ENCODE measurements at places on chromosomes 4 and X.
A peak's percentile ranks its signal among the peaks of the same experiment; 100 is the strongest.

DNA sequence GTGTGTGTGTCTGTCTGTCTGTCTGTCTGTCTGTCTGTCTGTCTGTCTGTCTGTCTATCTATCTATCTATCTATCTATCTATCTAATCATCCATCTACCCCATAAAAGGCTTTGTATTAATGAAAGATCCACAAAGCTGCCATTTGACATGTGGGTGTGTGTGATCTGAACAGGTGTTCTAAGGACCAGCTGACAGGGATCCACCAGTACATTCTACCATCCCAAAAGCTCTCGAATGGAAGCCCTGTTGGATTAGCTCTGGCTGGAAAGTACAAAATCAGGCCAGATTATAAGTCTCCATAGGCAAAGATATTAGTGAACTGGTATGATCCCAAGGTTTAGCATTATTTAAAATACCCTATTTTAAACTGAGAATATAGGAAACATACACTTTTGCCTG lies 299.3 kb downstream of the CAMK2D start:
- no peak for DNase-seq

DNA sequence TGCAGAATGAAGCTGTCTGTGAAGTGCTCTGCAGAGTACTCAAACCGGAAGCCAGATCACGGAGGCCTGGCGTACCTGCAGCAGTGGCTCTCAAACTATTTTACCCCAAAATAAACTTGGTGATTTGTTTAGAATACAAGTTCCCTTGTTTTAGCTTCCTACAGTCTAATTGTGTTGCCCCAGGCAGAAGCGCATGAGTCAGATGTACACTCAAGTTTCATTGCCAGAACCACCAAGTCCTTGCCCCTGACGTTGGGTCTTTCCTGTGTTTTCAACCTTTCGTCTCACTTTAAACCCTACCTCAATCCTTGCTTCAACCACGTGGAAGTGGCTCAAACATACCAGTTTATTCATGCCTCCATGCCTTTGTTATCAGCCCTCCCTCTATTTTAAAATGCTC lies 66.2 kb upstream of the SLC7A11 start:
- no peak for DNase-seq

GRCh38 chr4:137124278-137124932 lies 407.9 kb downstream of the PCDH18 start:
- no peak for DNase-seq

GRCh38 chr4:1608196-1608820 lies 75.8 kb downstream of the FAM53A start:
- DNase-seq, result no peak

GRCh38 chr4:118904418-118904817 lies 15.8 kb downstream of the SYNPO2 start:
- no peak for DNase-seq

DNA sequence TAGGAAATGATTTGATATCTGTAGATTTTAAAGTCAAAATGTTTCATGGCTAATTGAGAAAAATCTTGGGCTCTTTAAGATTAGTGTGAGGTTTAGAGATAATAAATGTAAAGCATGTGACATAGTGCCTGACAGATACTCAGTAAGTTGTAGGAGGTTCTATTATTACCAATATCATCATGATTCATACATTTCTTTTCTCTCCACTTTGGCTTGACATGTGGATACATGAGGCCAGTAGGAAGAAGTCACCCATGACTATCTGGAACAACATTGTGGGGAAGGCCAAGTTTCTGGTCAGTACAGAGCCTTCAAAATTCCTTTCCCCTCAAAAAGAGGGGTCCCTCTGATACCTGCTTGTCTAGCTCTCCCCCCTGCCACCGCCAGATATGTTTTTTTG lies 91.2 kb upstream of the SORBS2 start:
- DNase-seq, result no peak

GRCh38 chr4:88522702-88523324 lies 763 bp downstream of the PYURF start:
- DNase-seq, result no peak

GRCh38 chr4:2767046-2767704 lies 11.0 kb upstream of the TNIP2 start:
- no peak for DNase-seq

- no peak for DNase-seq
These were observed 8.6 kb downstream of the NOP14 start for GRCh38 chr4:2954358-2955185.

DNA sequence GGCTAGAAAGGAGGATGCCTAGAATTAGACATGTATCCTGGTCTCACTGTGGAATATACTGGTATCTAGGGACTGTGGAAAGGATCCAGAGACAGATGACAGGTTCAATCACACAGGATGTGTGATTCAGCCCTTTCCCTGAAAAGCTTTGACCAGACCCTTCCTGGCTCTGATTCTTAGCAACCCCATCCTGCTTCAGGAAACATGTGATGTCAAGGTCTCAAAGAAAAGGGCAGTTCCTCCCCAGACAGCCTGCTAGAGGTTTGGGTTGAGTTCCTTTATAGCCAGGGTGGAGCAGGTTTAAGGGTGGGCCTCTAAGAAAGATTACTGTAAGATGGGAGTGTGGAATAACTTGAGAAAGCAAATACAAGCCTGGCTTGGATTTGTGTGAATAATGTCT lies 3.0 kb downstream of the BMP15 start:
- no peak for DNase-seq

- no peak for DNase-seq
These were observed 36.6 kb downstream of the MAP7D3 start for GRCh38 chrX:136214551-136214950.

DNA sequence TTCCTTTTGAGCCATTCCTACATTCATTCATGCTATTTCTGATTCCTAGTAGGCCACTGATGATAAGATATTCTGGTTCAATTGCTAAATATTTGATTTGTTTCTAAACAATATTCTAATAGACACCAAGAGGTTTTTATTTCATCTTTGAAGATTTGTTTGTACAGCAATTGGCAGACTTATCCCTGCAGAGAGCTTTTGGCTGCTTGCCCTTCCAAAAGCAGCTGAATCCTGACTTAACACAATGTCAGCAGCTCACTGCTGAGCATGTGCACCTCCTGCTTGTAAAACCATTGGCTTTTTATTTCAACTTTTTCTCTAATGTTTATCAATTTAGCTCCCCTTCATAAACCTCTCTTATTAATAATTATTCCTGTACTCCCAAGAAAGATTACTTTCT lies 45.3 kb downstream of the MMRN1 start:
- DNase-seq, result no peak

GRCh38 chrX:154398668-154399526 lies 720 bp downstream of the RPL10 start:
- DNase-seq, result peak; percentile 67

- no peak for DNase-seq
These were observed 490.8 kb downstream of the RAPGEF2 start for GRCh38 chr4:159593681-159594080.

DNA sequence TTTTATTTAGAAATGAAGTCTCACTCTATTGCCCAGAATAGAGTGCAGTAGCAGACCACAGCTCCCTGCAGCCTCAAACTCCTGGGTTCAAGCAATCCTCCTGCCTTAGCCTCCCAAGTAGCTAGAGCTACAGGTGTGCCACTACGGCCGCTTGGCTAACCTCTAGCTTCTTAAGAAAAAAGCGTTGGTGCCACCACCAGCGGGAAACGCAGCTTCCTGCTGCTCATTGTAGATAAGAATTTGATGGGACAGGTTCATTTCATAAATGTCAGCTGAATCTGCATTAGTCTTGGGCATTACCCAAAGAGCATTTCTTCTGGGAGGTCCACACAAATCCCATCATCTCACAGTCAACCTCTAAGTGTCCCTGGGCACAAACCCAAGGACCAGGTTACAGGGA lies 33.2 kb upstream of the NAP1L5 start:
- DNase-seq, result no peak

- DNase-seq, result no peak
These were observed 501.3 kb downstream of the BCOR start for GRCh38 chrX:39596437-39596836.

- peak; percentile 34 for DNase-seq
These were observed 5.9 kb downstream of the APOO start for GRCh38 chrX:23901805-23902204.

GRCh38 chr4:146960634-146961033 lies 15.0 kb upstream of the TTC29 start:
- no peak for DNase-seq

- DNase-seq, result no peak
These were observed 26.0 kb downstream of the LRIT3 start for GRCh38 chr4:109873791-109874514.

DNA sequence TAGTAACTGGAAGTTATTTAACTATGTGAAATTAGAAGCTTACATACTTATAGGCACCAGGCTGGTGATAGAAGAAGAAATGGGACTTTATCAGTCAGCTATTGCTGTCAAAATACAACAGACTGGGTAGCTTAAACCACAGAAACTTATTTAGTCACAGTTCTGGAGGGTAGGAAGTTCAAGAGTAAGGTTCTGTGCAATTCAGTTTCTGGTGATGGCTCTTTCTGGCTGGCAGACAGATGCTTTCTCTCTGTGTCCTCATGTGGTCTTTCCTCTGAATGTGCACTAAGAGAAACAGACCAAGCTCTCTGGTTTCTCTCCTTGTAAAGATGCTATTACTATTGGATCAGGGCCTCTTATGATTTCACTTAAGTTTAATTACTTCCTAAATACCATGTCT lies 92.1 kb upstream of the ANKRD50 start:
- no peak for DNase-seq

GRCh38 chr4:143351774-143352451 lies 15.2 kb downstream of the GAB1 start:
- no peak for DNase-seq

DNA sequence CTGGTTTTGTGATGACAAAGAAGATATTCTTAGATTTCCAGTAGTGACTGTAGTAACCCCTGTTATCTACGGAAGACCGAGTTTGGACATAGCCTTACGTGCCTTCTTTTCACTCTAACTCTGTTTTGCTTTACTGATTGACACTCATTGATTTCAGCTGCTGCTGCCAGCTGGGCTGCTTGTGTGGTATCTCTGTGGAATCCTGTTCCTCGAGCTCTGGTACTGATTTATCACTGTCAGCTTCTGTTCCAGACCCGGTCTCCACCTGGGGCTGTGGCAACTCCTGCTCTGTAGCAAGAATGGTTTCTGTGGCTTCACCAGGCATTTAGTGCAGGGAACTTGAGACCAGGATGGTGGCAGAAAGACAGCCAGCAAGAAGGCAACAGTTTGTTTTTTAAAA lies 24.6 kb upstream of the LAP3 start:
- no peak for DNase-seq

DNA sequence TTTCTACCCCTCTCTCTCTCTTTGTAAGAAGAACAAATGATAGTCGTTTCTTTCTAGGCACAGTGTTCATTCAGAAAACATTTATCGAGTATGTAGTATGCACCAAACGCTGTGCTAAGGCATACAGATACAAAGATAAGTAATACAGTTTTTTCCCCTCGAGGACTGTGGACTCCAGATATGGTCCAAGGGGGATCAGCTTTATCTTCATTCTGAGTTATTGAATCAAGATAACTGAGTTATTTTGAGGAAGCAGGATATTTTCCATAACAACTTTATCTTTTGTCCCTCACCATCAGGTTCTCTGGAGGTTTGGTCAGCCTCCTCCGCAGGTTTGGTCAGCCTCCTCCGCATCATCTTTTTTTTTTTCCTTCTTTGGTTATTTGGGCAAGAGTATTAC lies 15.0 kb downstream of the EREG start:
- DNase-seq, result no peak

- no peak for DNase-seq
These were observed 346.5 kb downstream of the ARAP2 start for GRCh38 chr4:35897808-35898207.

DNA sequence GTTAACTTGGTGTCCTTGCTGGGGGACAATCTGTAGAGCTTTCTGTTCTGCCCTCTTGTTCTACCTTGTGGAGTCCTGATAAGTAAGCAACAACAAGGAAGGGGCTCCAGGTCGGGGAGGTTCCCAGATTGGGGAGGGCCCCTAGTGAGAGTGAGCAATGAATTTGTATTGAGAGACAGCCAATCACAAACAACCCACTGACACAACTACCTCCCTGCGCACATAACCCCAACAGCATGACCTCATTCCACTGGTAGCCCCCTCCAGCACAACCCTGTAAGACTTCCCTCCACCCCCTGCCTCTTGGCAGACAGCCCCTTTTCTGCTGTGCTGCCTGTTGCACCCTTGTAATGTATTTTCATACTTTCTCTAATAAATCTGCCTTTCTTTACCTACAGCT lies 19.7 kb upstream of the PNPLA4 start:
- no peak for DNase-seq

GRCh38 chr4:76277667-76278066 lies 26.1 kb downstream of the FAM47E start:
- DNase-seq, result no peak

DNA sequence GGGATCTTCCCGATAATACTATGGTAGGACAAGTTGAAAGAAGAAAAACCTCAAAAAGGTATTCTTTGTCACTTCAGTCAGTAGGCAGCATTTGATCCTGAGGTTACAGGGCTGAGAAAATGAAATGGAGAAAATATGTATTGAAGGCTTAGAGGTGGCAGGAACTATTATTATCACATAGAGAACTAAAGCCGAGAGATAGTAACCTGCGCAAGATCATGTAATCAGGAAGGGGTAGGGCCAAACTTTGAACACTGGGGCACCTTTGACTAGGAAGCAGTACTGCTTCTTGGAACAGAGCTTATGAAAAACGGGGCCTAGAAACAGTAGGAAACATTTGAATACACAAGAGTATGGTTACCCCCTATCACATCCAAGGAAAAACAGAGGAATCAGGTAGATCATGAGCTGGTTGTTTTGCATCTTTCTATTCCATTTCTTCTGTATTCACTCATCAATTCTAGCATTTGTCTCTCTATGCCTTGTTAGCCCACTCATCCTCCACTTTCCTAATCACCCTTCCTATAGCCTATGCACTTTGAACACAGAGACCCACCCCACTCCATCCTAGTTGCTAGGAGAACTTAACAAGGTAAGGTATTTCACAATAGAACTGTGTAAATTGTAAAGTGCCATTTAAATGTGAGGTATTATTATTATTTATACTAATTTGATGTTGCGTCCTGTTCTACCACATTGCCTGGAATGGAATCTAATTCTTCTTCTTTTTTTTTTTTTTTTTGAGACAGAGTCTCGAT lies 34.6 kb upstream of the SLC9A7 start:
- no peak for DNase-seq

GRCh38 chr4:159250751-159251325 lies 148.0 kb downstream of the RAPGEF2 start:
- DNase-seq, result no peak

GRCh38 chrX:6210230-6210629 lies 18.4 kb downstream of the NLGN4X start:
- no peak for DNase-seq

DNA sequence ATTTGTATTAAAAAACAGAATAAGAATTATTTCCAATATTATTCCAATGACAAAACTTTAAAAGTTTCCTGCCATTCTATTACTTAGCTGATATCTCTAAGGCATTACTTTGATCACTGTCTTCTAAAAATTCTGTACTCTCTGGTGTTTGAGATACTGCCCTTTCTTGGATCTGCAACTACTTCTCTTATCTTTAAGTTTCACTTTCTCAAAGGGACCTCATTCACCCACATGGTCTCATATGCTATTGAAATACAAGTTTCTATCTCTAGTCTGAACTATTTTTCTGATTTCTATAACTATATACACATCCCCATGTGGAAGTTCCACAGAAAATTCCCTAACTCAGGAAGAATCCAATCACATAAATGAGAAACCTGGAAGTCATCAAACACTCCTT lies 22.2 kb downstream of the TMPRSS11E start:
- DNase-seq, result no peak

- DNase-seq, result no peak
These were observed 21.4 kb downstream of the MFAP3L start for GRCh38 chr4:170004651-170005295.

Measured in CD8-positive, alpha-beta memory T cell (primary cell).